ENCODE measurements at places on chromosomes 12 and 14.

DNA sequence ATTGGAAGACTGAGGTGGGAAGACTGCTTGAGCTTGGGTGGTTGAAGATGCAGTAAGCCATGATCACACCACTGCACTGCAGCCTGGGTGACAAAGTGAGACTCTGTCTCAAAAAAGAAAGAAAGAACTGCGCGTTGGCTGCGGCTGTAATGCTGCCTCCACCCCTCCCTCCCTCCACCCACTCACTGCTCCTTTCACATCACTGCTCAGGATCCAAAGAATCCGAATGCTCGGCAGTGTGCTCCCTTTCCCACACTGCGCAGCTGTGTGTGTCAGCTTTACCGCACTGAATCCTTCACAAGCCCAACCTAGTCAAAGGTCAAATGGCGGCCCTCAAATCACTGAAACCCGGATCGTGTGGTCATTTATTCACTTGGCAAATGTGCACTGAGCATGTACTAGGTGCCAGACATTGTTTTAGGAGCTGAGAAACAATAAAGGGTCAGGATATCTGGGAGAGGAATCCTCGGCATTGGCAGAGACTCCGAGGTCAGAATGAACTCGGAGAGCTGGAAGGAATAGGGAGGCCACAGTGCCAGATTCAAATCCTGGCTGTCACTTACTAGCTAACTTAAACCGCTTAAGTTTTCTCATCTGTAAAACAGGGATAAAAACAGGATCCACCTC is 11.5 kb upstream of the TDRD9 start:
- DNase-seq = no peak

DNA sequence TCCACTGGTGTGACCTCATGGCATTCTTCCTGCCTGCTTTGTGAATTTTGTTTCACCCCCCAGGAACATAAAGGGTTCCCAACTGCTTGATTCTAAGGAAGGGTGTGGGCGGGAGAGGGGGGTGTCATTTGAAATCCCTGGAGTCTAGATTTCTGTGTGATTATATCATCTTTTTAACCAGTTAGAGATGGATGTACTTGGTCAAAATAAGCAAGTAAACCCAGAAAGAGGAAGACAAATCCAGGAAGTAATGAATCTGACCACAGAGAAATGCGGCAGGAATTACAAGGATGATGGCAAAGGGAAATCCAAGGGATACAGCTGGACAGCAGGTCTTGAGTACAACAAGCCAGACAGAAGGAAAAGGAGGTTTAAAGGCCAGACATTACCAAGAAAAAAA is 38.9 kb downstream of the DMAC2L start:
- no peak for DNase-seq

DNA sequence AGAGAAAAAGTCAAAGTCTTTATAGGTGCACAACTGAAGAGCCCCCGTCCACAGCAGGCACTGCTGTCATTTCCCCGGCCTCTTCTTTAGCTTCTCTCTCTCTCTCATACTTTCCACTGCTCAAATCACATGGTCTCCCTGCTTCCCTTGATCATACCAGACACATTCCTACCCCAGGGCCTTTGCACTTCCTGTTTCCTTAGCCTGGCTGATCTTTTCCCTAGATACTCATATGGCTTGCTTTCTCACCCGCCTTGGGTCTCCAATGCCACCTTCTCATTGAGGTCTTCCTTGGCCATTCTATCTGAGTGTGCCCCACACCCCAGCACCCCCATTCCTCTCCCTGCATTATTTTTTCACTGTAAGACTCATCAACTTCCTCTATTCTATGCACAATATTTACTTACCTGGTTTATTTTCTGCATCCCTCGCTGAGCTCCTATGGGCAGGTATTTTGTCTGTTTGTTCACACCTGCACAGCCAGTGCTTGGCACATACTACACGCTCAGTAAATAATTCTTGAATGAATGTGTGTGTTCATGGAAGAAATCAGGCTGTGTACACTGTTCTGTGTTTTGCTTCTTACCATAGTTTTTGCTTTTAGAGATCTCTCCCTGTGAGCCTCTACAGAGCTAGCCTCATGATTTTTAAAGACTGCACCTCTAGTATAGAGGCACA is 31.9 kb downstream of the SERPINA1 start:
- no peak for DNase-seq

- no peak for DNase-seq
Measured at GRCh38 chr12:93229494-93230325, 148.0 kb upstream of the NUDT4 start.

- DNase-seq = no peak
Measured at GRCh38 chr12:26467351-26467750, 272.0 kb downstream of the SSPN start.

DNA sequence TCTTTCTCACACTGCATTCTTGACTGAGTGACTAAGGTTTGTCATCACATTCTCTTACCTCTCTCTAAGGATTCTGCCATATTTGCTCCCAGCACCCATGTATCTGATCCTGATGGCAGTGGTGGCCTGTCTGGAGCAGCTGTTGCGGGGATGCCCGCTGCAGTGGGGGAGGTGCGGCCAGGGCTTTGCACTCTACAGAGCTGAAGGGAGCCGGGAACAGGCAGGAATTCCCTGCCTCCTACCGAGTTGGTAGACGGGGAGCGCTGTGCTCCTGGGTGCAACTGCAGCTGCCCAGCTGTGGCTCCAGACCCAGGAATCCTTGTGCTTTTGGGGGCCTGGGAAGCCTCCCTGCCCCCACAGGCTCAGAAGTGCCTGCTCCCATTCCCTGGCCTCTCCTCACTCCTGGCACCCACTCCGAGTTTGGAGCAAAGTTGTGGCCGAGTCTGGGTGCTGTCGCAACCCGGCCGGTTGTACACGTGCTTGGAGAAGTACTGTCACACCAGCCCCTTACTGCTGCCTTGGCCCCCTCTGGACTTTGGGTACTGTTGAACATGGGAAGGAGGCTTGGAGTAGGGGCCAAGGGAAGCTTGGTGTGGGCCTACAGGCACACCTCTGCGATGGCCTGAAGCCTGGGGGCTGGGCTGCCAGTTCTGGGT is 106.9 kb upstream of the OR4E1 start:
- DNase-seq = no peak

DNA sequence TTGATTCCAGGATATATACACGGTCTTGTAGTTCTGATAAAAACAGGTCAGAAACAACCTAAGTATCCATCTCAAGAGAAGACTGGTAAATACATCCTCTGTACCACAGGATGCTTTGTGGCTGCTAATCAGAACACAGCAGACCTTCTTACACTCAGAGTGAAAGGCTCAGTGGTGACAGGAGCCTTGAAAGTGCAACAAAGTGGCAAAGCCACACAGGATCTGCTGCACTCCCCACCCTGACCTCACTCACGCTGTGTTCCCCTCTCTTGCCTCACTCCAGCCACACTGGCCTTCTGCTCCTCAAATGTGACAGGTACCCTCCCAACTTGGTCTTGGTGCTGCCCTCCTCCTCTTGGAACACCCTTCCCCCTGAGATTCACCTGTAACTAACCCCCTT is 98.1 kb upstream of the GRIP1 start:
- DNase-seq = no peak
